ENCODE measurements at places on chromosomes 4 and X.

GRCh38 chrX:78708262-78708661 lies 39.3 kb upstream of the LPAR4 start:
- DNase-seq = peak; percentile 16

GRCh38 chr4:22674700-22675099 lies 18.0 kb upstream of the GBA3 start:
- no peak for DNase-seq

GRCh38 chr4:1417522-1418390 lies 11.5 kb upstream of the NKX1-1 start:
- DNase-seq = no peak

DNA sequence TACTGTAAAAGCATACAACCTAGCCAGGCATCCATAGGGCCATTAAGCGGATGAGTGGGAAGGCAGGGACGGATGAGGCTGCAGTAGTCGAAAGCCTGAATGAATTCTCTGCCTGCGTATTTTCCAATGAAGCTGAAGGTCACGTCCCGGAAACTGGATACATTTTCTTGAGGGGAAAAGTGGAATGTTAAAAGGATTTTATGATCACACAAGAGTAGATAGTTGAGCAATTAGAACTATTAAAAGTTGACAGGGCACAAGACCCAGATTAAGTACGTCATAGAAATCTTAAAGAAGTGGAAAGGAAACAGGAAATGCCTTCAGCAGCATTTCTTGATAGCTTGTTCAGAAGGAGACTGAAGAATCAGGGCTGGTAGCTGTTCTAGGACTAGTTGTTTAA lies 98.3 kb upstream of the CXXC4 start:
- no peak for DNase-seq

DNA sequence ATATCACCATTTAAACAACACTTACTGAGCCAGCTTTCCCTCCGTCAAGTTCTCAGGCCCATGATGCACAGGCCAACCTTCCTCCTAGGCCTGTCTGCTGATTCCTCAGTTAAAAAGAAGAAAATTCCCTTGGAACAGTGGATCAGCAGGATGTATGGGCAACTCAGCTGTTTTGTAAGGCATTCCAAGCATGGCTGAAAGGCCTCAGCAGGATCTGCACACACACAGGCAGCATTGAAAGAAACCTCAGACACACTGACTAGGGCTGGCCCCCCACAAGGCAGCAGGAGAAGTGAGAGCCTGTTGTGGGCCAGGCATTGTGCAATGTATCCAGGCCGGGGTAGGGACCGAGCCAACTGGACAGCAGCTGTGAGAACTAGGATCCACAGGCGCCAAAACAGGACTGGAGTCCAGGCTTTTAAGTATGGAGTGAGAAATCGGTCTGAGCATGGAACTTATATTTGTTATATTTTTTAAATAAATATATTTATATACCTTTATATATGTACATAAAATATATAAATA lies 171.4 kb downstream of the NWD2 start:
- no peak for DNase-seq

DNA sequence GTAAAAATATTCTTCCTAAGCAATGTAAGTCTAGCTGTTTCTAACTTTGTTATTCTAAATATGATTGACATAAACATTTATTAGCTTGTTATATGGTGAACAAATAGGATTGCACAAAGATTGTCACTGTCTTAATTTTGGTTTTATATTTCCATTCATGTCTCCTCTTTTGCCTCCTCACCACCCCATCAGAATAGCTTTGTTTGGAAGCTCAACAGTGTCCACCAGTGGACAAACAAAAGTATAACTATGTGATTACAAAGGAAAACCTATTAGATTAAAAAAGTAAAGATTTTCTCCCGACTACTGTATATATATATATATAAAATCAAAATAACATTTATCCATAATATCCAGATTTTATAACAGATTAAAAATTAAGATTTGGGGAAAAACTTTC lies 468.2 kb downstream of the ZIC3 start:
- no peak for DNase-seq

- DNase-seq = peak; percentile 71
These were observed 108.3 kb downstream of the AFAP1 start for GRCh38 chr4:7831330-7831729.

DNA sequence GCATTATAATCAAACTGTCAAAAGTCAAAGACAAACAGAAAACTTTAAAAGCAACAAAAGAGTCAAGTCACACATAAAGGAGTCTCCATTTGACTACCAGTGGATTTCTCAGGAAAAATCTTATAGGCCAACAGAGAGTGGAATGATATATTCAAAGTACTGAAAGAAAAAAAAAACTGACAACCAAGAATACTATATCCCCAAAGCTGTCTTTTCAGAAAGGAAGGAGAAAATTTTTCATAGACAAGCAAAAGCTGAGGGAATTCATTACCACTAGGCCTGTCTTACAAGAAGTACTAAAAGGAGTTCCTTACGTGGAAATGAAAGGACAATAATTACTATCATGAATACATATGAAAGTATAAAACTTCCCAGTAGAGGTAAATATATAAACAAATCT lies 39.0 kb downstream of the SLC10A7 start:
- no peak for DNase-seq

GRCh38 chrX:10769195-10769594 lies 148.8 kb upstream of the MID1 start:
- DNase-seq = peak; percentile 16

- no peak for DNase-seq
These were observed 546.1 kb downstream of the GBA3 start for GRCh38 chr4:23238848-23239247.

DNA sequence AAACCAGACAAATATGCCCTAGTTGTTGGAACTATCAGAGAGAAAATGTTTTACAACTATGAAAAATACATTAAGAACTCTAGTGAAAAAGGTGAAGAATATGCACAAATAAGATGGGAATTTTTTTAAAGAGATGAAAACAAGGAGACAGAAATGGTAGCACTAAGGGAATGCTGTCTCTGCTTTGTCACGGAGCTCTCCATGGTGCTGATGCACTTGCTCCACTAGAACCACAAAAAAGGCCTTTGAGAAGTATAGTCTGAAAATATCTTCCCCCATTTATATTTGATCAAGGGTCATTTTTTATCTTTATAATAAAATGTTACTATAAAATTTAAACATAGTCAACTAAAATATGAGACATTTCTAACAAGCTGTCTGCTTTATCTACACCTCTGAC lies 1655.5 kb upstream of the AGA start:
- no peak for DNase-seq

- no peak for DNase-seq
These were observed 8.4 kb downstream of the CNGA1 start for GRCh38 chr4:48008021-48008596.

DNA sequence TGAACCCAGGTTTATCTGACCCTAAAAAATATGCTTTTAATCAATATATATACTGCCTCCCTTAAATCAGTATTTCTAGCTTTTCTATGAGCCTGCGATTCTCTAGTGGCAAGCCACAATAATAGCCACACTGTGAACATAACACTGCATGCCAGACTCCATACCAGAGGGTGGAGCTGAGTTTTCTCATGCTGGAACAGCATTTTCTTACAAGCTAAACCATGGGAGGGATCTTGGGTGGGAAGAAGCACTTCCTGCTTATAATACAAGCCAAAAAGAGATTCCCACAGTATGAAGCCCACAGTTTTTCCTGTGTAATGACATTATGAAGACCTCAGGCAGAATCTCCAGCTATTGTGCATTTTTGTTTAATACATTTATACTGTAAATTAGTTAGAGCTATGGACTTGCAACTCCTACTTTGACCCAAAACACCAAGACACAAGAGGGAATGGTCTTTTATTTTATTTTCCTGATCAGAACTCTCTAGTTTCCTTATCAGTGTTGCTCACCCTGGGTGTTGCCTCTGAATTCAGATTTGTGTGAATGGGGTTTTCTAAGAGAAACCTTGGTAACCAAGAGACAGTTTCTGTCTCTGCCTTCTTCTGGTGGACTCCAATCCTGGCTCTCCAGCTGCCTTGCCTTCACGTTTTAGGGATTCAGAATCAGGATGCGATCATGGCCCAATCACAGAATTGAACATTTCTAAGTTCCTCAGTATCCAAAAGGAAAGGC lies 74.5 kb upstream of the EOLA2 start:
- DNase-seq = no peak

GRCh38 chrX:155874571-155875244 lies 6.4 kb upstream of the VAMP7 start:
- DNase-seq = no peak

- DNase-seq = no peak
These were observed 8.4 kb downstream of the CORIN start for GRCh38 chr4:47829438-47829837.

DNA sequence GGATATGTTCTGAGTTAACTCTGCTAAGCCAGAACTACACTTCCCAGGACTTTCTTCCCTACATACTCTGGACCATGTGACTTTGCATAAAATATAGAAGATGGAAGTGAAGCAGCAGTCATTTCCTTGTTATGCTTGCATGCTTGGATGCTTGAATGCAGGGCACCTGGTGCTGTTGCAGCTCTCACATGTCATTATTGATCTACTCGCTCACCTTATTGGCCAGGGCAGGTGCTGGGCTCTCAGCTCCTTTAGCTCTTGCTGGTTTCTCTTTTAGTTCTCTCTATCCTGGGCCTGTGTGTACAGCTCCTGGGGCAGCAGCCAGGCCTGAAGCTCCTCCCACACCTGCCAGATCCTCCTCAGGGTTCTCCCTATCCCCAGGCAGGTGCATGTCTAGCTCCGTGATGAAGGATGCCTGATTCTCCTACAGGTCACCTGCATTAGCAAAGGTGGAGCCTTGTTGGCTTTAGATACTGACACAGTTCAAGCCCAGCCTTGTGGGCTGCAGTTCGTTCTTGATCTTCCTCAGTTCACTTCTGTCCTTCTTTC lies 53.3 kb downstream of the MED28 start:
- no peak for DNase-seq

DNA sequence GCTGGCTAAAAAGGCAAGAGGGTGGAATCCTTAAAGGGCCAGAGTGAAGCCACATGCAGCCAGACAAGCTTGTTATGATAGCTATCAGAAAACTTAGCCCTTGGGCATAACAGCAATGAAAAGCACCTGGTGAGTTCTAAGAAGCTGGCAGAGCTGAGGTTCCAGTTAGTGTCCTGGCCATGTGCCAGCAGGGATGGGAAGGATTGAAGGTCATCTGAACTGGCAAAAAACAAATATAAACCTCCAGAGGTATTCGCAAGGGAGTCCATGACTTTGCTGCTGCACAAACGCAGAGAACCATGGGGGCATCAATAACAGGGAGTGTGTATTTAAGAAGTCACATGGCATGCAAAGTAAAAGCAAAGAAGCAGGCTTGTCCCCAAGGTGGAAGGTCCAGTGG lies 208.9 kb downstream of the FAM47A start:
- DNase-seq = no peak

GRCh38 chrX:23828881-23829280 lies 45.9 kb downstream of the SAT1 start:
- DNase-seq = no peak

DNA sequence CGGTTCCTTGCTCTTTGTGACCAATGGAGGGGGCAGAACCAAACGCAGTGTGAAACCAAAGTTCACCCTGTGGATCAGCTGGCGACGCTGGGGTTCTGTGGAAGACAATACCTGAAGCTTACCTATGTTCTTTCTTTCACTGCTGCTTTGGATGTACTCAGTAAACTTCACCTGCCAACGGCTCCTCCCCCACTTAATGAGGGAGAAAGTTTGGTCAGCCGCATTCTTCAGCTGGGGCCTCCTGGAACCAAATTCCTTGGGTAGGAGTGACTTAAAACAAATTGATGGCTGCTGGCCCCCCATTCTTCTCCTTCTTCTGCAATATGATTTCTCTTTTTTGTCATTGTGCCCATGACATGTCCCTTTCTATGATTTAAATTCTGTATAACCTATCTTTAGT lies 282.4 kb downstream of the ANK2 start:
- no peak for DNase-seq

DNA sequence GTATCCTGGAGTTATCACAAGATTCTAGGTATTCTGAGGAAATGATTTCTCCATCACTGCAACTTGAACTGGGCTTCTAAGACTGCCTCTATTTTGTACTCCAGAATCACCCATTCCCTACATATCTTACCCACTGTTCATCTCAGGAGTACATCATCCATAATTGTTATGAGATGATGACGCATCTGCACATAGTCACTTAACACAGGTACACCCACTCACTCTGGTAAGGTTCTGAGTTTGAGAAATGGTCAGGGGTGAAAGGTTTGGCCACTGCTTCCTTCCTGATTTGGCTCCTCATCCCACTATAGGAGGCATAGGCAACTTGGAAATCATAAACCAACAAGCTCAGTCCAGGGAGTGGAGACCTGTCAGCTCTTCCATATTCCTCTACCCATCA lies 143.9 kb downstream of the GLRA2 start:
- no peak for DNase-seq

DNA sequence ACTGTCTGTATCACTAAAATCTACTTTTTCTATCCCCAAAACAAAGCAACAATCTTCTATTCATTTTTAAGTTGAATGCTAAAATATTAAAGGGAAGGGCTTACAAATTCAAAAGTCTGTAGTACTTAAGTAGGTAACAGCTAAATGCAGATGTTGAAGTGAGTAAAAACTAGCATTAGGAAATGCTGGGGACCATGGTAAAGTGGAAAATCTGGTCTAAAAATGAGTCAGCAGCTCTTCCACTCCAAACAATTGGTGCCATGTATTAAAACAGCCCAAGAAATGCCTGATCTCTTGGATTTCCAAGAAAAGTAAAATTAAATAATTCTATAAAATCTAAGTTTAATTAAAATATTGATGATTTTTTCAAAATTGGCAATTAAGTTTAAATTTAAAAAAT lies 73.3 kb upstream of the PPP3CA start:
- no peak for DNase-seq

DNA sequence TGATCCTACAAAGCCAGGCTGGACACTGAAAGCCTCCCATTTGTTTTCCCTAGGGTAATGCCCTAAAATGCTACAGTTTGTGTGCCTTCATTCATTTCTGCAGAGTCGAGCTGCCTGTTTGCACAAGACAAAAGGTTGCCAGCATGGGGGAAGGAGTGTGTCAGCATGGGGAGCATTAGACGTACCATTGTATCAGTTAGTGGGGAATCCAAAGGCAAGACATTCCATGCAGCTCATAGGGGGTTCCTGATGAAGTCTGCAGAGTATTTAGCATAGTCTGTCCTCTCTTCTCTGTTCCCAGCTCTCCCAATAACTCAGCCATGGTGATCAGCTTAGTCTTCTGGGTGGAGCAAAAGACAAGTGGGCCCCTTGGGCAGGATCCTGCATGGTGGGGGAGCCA lies 276.9 kb upstream of the PCDH7 start:
- no peak for DNase-seq

- DNase-seq = no peak
These were observed 177.8 kb downstream of the NPFFR2 start for GRCh38 chr4:72209600-72209999.

All from GM04504 (cell line).